ENCODE measurements at places on chromosomes 6 and 20.
A peak's percentile ranks its signal among the peaks of the same experiment; 100 is the strongest.

DNA sequence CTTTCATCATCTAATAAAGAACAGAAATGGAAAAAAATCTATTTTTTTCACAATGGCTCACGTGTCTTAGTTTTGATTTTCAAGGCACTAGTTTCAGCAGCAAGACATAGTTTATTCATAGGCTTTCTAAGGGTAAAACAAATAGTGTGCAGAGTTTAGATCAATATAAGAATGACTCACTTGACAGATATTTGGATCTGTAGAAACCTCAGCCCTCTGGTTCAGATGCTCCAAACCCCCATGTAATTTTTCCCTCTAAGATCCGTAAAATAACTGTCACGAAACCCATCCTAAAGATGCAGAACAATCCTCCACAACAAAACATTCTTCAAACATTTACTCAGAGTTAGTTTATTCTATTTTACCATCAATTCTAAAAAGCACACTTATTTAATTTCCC, 43.4 kb downstream of the IYD start:
- no peak for DNase-seq

DNA sequence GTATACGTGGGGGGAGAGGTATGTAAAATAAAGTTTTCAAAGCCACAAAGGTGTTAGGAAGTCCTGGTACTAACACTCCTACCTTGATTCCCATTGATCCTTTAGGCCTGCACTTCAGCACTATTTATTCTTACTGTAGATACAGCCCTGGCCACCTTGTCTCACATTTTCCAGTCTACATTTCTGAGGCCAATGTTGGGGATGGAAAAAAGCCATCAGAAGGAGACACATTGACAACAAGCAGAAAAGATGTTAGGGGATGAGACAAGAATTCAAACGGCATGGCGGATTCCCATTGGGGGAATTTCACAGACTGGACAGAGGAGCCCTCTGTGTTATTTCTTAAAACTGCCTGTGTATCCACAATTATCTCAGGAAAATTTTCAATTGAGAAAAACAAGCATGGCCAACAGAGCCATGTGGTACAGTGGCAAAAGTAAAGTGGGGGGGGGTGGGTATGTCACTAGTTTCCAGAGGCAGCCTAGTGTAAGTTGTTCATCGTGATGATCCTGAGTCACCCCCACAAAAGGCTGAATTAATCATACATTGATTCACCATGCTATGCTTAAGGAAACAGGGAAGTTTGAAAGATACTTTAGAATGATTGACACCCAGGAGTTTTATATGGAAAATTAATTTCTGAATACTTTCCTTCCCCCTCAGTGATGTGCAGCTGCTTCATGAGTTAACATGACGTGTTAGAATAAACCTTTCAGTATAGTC, 40.5 kb downstream of the RREB1 start:
- peak; percentile 34 for DNase-seq

- no peak for DNase-seq
These were observed 192.1 kb upstream of the CCN2 start for GRCh38 chr6:132143258-132143657.

- no peak for DNase-seq
These were observed 19.2 kb downstream of the HLA-DRB1 start for GRCh38 chr6:32570363-32570905.

GRCh38 chr20:13222319-13222716, 1.2 kb downstream of the ISM1 start:
- no peak for DNase-seq

GRCh38 chr20:16020971-16021370, 552.3 kb downstream of the KIF16B start:
- no peak for DNase-seq

GRCh38 chr20:49707118-49707517, 6.6 kb downstream of the B4GALT5 start:
- no peak for DNase-seq

- DNase-seq: no peak
These were observed 15.4 kb downstream of the SRSF3 start for GRCh38 chr6:36609582-36609981.

DNA sequence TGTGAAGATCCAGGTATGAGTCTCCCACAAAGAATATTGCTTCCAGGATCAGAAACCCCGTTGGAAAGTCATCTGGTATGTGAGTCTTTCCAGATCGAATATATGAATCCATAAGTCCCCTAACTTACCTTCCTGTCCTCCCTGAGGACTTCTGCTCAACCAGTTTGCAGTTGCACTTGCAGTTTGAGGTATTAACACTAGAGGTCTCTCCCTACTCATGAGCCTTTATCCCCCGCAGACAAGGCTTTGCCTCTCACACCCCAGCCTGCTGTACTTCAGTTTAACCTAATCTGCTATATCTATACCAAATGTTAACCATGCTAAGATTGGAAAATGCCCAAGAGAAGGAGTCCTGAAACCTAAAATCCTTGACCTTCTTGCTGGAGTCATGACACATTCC, 135.3 kb upstream of the DEFB112 start:
- no peak for DNase-seq

- DNase-seq: no peak
These were observed 422.4 kb downstream of the DOK5 start for GRCh38 chr20:54897787-54898186.

DNA sequence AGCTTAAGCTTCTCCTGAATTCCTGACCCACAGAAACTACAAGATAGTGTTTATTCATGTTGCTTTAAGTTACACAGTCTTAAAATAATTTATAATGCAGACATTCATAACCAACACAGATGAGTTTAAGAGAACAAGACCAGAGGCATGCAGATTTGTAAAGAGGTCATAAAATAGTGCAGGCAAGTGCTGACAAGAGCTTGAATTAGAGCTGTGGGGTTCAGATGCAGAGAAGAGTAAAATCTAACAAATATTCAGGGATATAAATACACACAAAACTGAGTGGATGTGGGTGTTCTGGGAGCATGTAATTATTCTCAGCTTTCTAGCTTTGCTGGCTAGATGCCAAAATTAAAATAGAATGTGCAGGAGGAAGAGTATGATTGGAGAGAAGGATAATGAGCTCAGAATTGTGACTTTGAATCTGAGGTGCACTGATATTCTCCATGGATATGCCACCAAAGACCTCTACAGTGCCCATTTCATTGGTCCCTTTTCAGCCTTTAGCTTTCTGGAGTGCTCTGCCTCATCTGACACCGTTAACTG, 291.9 kb upstream of the SGK1 start:
- no peak for DNase-seq

- DNase-seq: no peak
These were observed 28.6 kb downstream of the RING1 start for GRCh38 chr6:33236852-33237251.

GRCh38 chr6:150712505-150713252, 113.0 kb downstream of the PLEKHG1 start:
- no peak for DNase-seq

GRCh38 chr6:105994591-105995390, 91.3 kb upstream of the PRDM1 start:
- DNase-seq: peak; percentile 38

DNA sequence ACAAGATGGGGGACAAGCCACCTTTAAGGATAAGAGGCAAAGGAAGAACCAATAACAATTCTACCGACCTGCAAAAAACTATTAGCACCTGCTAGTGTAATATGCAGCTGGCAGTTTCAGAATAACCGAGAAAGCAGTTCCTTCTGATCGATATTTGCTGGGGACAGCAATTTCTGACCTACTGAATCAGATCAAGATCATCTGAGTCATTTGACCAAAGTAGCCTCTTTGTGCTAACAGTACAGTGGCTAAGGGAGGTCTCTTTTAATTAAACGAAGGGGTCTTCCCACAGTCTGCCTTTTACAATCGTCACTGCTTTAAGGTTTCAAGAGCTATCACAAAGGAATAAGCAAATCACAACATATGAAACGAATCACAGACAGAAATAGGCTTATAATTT, 318.9 kb downstream of the BTBD9 start:
- DNase-seq: no peak

GRCh38 chr6:109816452-109817374, 125.6 kb downstream of the FIG4 start:
- no peak for DNase-seq

GRCh38 chr6:136262940-136263339, 12.8 kb upstream of the MTFR2 start:
- no peak for DNase-seq

DNA sequence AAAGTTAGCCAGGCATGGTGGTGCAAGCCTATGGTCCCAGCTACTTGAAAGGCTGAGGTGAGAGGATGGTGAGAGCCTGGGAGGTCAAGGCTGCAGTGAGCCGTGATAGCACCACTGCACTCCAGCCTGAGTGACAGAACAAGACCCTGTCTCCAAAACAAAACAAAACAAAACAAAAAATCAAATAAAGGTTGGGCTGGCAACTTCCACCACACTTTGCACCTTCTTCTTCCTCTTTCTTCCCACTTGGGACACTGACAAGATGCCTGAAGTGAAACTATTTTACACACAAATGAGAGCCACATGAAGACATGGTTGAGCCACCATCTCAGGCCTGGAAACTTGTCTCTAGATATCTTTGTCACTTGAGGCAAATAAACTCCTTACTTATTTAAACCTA, 53.8 kb upstream of the CCDC28A start:
- no peak for DNase-seq

DNA sequence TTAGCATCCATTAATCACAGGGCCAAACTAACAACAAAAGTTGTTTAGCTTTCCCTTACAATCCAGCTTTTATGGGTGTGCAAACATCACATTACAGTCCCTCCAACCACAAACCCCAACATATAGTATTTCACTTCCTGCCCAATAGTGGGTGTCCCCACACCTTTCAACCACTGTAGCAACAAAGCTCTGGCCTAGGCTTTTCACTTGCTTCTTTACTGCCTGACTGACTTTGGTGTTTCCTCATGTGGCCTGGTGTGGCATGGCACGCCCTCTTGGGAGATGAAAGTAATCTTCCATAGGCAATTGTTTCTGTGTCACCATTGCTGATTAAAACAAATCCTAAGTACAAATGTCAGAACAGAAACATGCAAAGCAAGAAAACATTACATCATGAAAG, 46.3 kb downstream of the MCM8 start:
- no peak for DNase-seq

DNA sequence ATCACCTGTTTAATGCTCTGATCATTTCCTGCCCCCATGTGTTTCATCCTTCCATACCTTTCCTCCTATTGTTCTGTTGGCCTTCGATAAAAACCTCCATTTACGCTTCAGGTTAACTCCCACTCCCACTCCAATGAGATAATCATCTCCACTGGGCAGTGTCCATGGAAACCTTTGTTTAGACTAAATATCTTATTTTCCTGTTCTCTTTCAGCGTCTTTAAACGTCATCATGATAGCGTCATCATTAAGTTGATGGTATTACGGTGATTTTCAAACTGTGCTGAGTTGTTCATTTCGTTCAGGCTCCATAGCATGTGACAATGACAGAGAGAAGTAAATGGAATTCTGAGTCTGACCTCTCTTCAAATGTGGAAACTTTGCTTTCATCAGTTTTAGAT, 970.5 kb upstream of the SLC35B3 start:
- no peak for DNase-seq

DNA sequence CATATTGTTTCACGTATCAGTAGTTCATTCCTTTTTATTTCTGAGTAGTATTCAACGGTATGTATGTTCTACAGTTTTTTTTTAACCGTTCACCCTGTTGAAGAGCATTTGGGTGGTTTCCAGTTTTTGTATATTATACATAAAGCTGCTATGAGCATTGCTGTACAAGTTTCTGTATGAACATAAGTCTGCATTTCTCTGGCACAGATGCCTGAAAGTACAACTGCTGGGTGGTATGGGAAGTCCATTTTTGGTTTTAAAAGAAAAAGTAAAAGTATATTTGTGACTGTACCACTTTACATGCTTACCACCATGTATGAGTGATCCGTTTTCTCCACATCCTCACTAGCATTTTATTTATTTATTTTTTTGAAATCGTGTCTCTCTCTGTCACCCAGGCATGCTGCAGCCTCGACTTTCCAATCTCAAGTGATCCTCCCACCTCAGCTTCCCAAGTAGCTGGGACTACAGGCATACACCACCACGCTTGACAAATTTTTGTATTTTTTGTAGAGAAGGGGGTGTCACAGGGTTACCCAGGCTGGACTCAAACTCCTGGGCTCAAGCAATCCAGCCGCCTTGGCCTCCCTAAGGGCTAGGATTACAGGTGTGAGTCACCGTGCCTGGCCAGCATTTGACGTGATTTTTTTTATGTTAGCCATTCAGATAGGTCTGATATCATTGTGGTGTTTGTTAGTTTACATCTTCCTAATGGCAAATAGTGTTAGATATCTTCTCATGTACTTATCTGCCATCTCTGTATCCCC, 11.0 kb upstream of the SIM1 start:
- no peak for DNase-seq

GRCh38 chr6:16985513-16986284, 116.2 kb upstream of the STMND1 start:
- DNase-seq: no peak

DNA sequence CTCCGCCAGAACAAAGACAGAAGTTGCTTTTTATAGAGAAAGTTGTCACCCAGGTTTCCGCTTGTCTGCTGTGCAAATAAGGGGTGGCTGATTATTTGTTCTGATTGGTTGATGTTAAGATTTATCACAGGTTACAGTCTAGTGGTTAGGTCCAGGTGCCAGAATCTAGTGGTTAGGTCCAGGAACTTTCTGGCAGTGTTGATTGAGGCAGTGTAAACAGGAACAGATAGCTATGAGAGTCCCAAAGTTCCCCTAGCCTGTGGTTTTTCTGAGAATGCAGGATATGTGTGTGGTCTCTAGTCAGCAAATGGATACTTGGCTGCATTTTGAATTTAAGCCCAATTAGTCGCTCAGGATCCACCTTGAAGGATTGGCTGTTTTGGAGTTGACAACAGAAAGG, 148.0 kb downstream of the TMEM200A start:
- DNase-seq: peak; percentile 17

- no peak for DNase-seq
These were observed 12.4 kb downstream of the GRM1 start for GRCh38 chr6:146041282-146041681.

GRCh38 chr6:14567842-14568241, 450.3 kb downstream of the CD83 start:
- no peak for DNase-seq

DNA sequence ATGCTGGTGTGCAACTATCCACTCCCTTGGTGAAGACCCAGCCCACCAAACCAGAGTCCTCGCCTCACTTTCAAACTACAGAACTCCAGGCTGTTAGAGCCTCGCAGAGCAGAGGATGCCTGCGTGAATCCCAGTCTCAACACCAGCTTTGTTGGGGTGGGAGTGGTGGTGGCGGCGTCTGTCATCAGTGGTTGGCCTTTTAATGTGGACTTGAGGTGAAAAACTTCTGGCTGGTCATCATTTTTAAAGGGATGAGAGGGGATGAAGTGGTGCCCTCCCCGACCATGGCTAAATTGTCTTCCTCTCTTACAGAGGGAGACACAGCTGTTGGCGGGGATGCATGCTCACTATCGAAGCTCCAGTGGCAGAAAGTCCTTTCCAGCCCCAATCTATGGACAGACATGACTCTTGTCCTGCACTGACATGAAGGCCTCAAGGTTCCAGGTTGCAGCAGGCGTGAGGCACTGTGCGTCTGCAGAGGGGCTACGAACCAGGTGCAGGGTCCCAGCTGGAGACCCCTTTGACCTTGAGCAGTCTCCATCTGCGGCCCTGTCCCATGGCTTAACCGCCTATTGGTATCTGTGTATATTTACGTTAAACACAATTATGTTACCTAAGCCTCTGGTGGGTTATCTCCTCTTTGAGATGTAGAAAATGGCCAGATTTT, 54.9 kb downstream of the EZR start:
- DNase-seq: no peak

- DNase-seq: no peak
These were observed 48.0 kb downstream of the VAPB start for GRCh38 chr20:58436868-58437645.

GRCh38 chr6:50543666-50544065, 169.7 kb upstream of the TFAP2D start:
- no peak for DNase-seq

GRCh38 chr6:131129689-131130553, 5.3 kb upstream of the AKAP7 start:
- DNase-seq: no peak

All from HTR-8/SVneo (cell line).